ENCODE measurements at places on chromosomes 11 and 22.

DNA sequence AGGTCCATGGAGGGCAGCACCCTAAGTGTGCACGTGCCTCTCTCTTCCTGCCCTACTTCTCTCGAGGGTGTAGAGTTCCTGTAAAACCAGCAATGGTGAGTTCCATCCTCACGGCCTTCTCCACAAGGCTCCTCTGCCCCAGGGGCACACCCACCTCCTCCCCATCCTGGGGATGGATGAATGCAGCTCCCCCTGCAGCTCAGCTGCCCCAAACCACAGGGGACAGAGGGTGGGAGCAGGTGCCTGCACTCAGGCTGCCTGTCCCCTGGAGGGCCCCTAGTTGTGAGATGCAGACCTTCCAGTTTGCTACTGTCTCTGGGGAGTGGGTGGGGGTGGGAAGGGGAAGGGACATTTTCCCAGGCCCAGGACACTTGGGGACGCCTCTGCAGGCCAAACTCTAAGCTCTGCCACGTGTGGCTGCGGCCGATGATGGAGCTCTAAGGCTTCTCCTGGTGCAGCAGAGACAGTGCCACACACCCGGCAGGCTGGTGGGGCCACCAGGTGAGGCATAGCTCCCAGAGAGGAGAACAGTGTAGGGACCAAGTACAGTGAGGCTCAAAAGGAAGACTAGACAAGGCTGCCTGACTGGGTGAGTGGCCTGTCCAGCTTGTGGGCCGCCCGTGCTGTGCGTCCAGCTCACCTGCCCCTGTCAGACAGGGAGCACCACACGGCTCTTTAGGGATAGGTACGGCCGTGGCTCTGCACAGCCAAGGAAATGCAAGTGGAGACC, 540.9 kb downstream of the TBC1D22A start:
- DNase-seq, result no peak

DNA sequence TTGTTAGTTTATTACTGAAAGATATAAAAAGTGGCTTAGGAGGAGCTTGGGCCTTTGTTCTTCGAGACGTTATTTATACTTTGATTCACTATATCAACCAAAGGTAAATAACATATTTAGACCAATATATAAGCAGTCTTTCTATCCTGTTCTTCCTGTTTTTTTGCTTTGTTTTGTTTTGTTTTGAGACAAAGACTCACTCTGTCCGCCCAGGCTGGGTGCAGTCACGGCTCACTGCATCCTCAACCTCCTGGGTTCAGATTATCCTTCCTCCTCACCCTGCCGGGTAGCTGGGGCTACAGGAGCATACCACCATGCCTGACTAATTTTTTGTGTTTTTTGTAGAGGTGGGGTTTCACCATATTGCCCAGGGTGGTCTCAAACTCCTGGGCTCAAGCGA, 66.8 kb downstream of the ATM start:
- DNase-seq, result no peak

- no peak for DNase-seq
Observed at GRCh38 chr11:43954241-43954640, 11.8 kb downstream of the C11orf96 start.

- no peak for DNase-seq
Observed at GRCh38 chr11:118606157-118606843, 1.1 kb upstream of the PHLDB1 start.

DNA sequence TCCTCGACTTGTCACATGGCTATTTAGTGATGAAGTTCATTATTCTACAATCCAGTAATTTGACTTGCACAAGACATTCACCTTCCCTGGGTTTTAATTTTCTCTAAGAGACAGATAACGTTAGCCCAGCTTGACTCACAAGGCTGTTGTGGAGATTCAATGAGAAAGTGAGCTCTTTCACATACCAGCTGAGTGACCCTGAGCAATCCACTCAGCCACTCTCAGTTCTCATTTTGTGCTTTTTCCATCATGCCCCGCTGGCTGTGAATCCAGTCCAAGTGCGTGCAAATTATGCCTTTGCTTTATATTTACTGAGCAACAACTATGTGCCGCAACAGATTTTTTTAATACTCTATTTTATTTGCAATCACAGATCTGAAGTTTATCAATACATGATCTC, 176.5 kb downstream of the LARGE1 start:
- DNase-seq, result no peak

DNA sequence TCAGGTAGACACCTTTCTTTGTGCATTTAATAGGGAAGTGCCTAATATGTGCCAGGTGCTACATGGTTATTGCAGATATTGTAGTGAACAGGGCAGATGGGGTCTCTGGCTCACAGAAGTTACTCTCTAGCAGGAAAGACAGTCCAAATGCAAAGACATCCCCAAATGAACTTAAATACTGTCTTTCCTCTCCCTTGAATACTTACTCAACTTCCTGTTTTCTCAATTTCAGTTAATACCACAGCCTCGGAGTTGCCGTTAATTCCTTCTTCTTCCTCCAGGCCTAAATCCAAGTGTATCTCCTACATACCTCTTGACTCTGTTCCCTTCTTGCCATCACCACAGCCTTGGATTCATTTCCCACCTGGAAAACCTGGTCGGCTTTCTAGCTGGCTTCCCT, 134.3 kb upstream of the SESN3 start:
- no peak for DNase-seq

DNA sequence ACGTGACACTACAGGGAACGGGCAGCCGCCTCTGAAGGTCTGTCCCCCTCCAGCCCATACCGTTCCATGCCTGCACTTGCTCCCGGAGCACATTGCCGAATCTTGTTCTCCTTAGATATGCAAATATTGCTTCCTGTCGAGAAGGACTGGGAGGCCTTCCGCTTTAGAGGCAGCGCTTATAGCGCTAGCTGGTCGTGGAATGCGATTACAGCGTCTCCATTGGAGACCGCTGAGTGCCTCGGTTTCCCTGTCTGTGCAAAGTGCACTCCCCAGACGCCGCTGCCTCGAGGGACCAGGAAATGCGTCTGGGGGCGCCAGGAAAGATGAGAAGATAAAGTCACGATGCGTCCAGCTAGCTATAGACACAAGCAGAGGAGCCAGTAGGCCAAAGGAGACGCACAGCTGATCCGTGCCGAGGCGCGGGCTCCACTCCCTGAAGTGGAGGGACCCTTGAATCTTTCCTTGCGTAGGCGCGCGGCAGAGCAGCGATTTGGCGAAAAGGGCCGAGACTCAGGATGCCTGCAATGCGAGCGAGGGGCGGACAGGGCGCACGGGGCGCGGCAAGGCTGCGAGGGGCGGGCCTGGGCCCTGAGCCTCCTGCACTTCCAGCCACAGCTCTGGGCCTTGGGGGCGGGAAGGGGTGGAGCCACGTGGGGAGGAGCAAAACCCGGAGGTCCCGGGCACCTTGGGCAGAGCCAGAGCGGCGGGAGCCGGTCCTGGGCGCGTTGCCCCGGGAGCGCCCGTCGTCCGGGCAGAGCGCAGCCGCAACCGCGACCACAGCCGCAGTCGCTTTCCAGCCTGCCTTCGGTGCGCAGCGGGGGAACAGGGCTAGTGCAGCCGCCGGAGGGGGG, at the start of gene RASSF10:
Gene RASSF10, plus strand, starts transcription at position 692 of the 851 bp plus-strand sequence. CDS start 261 bp downstream, outside the sequence.
- peak; percentile 40 for DNase-seq

GRCh38 chr22:40346185-40347118, at the start of gene ADSL:
TSS of gene ADSL (plus strand) at chr22:40346500. CDS start at chr22:40346559, 59 bp downstream.
- peak; percentile 89 for DNase-seq

- DNase-seq, result peak; percentile 63
Observed at GRCh38 chr11:72684236-72684912, 10.2 kb upstream of the PDE2A start.

DNA sequence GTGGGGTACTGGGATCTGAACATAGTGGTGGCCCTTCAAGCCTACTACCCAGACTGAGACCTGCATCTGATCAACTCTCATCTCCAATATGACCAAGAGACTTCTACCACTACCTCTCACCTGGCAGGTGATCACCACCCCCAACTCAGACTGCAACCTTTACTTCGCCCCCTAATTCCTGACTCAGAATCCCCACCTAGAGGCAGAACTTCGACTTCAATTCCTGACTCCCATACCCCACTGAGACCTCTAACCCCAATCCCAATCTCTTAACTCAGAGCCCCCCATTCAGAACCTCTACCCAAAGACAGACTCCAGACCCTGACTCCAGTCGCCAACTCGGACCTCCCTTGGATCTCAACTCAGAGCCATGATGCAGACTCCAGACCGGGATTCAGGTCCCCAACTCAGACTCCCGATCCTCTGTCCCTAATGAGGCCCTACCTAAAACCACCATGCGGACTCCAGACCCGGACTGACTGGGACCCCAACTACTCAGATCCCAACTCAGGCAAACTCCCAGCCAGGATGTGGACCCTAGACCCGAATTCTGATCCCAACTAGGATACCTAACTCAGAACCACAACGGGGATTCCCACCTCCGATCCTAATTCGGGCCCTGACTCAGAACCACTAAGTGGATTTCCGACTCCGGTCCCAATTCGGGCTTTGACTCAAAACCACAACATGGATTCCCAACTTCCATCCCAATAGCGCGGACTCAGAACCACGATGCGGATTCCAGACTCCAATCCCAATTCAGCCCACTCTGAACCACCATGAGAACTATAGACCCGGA, 1.2 kb downstream of the KCNQ1OT1 start:
- DNase-seq, result no peak

- DNase-seq, result no peak
Observed at GRCh38 chr22:32158712-32159533, at the start of gene C22orf42. TSS of gene C22orf42 (minus strand) at chr22:32159303. CDS start at chr22:32159215, 88 bp downstream.

- DNase-seq, result no peak
Observed at GRCh38 chr11:3188496-3189195, 23.5 kb upstream of the OSBPL5 start.

DNA sequence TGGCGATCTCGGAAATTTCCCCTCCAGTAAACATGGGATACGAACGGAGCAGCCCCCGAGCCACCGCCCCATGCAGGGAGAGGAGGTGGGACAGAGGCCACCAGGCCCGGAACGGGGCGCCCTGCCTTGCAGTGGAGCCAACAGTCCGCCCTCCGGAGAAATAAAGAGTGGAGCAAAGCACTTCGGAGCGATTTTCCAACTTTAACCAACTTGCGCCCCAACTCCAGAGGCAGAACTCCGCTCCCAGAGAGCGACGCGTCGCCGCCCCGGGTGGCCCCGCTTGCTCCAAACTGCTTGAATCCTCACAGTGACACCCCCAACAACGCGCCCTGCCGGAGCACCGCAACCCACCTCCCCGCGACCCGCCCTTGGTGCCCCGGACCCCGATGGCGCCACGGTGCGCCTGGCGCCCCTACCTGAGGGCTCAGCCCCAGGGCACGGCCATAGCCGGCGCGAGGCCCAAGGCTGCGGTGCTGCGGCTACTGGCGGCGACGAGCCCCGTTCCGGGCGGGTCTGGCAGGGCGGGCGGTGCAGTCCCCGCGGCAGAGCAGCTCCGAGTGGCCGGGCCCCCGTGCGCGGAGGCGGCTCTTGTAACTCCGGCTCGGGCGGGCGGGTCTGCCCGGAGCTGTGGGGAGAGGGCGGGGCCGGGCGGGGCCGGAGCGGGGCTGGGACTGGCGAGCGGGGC, at the start of gene AHNAK:
Gene AHNAK, minus strand, starts transcription at position 563 of the 685 bp plus-strand sequence. CDS start 10,708 bp downstream, outside the sequence.
- DNase-seq, result peak; percentile 77

DNA sequence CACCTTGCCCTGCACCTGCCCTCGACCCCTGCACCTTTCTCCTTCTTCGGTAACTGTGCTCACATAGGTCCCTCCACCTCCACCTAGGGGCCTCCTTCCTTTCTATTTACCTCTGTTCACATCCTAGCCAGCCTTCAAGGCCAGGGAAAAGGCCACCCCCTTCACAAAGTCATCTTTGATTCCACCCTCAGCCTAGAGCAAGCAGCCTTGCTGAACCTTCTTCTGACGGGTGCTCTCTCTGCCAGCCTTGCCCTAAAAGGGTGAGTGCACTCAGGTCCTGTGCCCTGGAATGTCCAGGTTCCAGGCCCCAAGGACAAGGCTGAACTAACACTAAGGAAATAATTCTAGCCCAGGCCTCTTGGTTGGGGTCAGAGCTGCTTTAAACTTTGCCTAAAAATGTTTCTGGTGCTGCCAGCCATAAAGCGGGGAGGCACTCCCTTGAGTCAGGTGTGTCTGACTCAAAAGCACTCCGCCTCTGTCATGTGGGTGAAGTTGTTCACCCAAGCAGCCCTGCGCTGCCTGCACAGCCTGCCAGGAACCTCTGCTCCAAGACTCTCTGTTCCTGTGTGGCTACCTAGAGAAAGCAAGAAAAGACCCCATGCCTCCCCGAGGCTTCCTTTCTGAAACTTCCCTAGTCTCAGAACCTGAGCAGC, 9.2 kb upstream of the FAM83F start:
- DNase-seq, result no peak

DNA sequence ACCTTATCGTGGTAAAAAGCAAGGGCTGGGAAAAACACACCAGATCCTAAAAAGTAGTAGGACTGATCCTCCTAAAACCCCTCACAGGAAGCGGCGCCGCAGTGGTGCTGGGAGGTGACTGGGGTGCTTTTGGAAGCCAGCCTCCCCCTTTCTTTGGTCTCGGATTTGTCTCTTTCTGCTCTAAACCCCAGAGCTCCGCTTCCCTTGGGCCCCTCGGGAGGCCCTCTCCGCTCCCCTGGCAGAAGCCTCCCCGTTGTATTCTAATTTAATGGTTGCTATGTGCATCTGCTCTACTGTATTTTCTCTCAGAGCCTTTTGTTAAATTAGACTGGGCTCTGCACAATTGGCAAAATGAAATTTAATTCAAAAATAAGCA, 587.7 kb downstream of the OPCML start:
- DNase-seq, result no peak
